GM23248 (cell line): ENCODE measurements at places on chromosomes 3 and 15.

GRCh38 chr3:66592927-66593625 is 92.3 kb upstream of the LRIG1 start:
- DNase-seq: no peak

DNA sequence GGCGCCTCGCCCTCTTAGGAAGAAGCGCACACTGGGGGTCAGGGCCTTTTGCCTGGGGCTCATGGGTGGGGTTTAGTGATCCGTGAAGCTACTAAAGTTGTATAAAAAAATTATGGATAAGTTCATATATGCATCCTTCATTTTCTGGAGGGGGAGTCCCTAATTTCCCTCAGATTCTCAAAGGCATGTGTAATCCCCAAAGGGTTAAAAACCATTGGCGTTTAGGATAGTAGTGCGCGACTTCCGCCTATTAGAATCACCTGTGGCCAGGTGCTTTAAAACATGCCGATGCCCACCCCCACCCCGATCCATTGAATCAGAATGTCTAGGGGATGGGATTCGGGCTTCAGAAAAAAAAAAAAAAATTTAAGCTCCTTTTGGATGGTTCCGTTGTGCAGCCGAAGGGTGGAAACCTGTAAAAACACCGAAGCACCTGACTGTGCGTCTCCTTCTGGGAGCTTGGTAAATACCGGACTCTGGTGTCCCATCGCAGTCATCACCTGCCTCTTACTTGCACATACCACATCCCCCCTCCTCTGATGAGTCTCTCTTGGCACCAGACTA is 570 bp downstream of the APH1B start:
- DNase-seq: peak; percentile 22

GRCh38 chr15:66931768-66932633 is 133.4 kb upstream of the SMAD3 start:
- DNase-seq: peak; percentile 72

GRCh38 chr15:48674876-48675275 is 29.4 kb upstream of the FBN1 start:
- DNase-seq: peak; percentile 76

GRCh38 chr3:160169139-160169976 is 55.9 kb upstream of the C3orf80 start:
- DNase-seq: peak; percentile 96

DNA sequence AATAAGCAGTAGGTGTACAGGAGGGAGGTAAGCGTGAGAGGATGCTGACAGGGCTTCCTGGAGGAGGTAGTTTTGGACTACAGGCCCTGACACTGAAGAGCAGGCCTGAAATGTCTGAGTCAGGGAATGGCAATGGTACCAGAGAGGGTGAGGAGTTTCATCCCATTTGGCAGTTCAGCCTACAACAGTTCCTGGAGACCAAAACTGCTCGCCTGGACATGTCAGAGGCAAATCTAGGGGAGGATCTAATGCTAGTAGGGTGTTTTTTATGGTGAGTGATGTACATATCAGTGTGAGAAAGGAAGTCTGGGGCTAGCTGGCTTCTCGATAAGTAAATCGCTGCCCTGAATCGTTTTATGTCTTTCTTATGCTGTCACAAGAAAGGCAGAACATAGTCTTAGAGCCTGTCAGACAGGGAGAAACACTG is 13.8 kb upstream of the TNFSF10 start:
- DNase-seq: no peak

DNA sequence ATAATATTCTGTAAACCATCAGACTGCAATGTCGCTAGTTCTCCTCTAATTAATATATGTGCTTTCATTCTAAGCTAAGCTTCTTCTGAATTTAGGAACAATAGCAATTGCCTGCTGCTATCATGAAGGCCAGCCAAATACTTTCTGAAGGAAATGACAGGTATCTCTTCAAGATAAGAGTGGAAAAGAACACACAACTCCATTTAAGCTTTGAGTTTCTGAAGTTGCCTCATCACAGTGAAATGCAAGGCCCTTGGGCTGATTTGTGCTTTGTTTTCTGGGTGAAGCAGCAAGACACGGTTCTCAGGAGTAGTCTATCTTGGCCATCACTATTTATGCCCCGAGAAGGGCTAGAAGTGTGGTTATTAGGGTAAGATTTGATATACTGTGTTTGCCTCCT is 6.2 kb downstream of the SLC7A14 start:
- DNase-seq: no peak

GRCh38 chr15:36755341-36756000 is 176.0 kb downstream of the CDIN1 start:
- no peak for DNase-seq

DNA sequence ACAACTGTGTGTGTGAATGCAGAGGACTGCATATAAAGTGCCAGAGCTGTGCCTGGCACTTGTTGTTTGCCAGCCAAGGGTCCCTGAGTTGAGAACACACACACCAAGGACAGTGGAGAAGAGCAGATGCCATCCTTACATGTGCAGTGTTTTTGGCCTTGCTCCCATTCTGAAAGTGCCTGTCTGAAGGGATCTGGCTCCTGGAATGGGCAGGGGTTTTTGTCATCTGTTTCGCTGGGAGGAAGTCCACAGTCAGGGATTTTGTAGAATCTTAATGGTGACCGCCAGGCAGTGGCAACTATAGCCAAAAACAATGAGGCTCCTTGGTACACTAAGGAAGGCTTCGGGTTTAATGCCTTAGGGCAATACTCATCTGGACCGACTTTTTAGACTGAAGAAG is 63.7 kb downstream of the DUT start:
- DNase-seq: no peak

GRCh38 chr3:154275965-154276364 is 48.3 kb downstream of the DHX36 start:
- no peak for DNase-seq

DNA sequence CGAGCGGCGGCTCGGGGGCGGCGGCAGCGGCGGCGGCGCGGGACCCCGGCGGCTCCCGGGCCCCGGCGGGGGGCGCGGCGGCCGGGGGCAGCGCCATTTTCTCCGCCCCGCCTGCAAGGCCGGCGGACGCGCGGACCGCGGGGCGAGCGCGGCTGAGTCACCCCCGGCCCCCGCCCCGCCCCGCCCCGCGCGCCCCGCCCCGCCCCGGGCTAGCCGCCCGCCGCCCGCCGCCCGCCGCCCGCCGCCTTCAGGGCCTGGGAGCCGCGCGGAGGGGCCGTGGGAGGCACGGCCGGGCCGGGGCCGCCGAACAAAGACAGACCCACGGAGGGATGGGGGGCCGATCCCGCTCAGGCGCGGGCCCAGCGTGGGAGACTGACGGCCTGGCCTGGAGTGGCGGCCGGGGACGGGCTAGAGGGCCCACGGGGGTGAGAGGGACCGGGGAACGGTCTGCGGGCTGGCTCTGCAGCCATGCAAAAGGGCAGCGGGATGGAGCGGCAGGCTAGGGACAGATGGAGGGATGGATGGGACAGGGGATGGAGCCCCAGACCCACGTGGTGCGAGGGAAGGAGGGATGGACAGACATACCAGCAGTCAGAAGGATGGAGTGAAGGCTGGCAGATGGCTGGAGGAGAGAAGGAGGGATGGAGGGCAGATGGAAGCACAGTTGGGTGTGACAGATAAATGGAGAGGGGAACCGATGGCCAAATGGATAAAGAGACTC is at the start of gene EIF4E3:
Gene EIF4E3 (minus strand): TSS at position 132 of the 721 bp plus-strand sequence. CDS start 35 bp downstream, at position 97.
- peak; percentile 79 for DNase-seq

GRCh38 chr3:111801693-111802092 is 57.4 kb upstream of the PHLDB2 start:
- DNase-seq: peak; percentile 52

DNA sequence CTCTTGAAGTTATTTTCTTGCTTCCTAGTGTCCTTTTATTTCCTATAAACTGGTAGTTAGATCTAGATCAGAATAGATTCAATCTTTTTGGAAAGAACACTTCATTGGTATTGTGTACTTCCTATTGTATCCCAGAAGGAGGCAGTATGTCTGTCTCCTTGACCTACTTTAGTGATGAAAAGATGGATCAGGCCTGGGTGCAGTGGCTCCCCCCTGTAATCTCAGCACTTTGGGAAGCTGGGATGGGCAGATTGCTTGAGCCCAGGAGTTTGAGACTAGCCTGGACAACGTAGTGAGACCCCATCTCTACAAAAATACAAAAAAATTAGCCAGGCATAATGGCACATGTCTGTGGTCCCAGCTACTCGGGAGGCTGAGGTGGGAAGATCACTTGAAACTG is 12.0 kb downstream of the BSN start:
- DNase-seq: peak; percentile 39

- DNase-seq: no peak
Measured at GRCh38 chr3:115862849-115863248, 239.5 kb downstream of the GAP43 start.

- peak; percentile 7 for DNase-seq
Measured at GRCh38 chr15:98493966-98494511, 154.3 kb upstream of the IGF1R start.

DNA sequence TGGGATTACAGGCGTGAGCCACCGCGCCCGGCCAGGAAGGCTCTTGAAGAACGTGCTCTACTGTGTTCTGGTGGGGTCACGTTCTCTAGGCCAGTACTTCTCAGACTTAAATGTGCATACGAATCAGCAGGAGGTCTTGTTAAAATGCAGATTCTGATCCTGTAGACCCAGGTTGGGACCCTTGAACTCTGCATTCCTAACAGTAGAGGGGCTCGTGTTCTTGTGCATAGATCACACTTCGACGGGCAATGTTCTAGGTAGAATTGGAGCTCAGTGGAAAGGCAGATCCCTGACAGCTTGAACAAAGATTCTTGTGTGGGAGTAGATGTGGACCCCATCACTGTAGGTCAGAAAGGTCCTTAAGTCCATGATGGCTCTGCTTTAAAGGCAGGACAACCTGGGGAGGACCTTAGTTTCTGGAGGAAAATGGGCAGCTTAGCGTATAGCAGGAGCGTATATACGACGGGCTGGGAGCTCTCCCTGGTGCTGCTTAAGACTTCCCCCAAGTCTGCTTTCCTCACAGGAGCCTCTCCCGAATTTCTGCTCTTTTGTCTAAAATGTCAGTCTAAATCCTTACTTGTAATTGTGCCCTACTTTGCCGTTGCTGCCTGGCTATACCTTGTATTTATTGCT is 16.9 kb upstream of the FAM81A start:
- peak; percentile 65 for DNase-seq

- DNase-seq: peak; percentile 50
Measured at GRCh38 chr3:159586571-159587202, 401.9 kb upstream of the IL12A start.

DNA sequence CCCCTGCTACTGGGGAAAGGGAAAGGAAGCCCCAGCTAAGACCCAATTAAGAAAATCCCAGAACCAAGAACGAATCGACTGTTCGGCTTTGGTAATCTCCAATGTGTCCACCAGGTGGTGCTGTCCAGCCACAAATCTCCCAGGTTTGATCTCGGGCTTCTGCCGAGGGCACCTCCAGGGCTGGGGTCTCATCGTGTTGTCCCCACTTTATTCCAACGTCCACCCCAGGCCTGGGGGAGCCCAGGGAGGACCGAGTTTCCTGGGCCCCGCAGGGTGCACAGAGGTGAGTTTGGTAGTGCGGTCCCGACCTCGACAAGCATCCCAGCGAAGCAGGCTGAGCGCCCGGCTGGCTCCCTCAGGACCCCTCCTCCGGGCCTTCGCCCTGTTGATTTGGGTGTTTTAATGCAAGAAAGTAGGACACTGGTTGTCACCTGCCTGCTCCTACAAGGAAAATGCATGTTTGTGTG is 185.1 kb downstream of the GOLGA6L6 start:
- peak; percentile 50 for DNase-seq

DNA sequence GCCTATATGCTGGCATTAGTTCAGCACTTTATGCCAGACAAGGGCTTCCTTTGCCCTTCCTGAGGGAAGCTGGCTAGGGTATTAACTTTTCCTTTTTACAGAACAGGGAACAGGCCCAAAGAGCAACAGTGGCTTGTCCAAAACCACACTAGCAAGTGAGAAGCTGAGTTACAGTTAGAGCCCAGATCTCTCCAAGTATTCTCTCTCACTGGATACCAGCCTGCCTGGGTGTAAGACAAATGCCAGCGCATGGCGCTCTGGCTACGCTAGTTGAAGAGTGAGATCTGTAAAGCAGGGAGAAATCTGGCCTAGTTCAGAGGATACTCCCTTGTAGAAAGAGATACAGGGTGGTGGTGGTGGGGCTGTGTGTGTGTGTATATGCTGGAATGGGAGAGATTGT is 38.4 kb downstream of the RAB11A start:
- DNase-seq: no peak

- peak; percentile 63 for DNase-seq
Measured at GRCh38 chr15:76328958-76329357, 7.6 kb upstream of the ISL2 start.

DNA sequence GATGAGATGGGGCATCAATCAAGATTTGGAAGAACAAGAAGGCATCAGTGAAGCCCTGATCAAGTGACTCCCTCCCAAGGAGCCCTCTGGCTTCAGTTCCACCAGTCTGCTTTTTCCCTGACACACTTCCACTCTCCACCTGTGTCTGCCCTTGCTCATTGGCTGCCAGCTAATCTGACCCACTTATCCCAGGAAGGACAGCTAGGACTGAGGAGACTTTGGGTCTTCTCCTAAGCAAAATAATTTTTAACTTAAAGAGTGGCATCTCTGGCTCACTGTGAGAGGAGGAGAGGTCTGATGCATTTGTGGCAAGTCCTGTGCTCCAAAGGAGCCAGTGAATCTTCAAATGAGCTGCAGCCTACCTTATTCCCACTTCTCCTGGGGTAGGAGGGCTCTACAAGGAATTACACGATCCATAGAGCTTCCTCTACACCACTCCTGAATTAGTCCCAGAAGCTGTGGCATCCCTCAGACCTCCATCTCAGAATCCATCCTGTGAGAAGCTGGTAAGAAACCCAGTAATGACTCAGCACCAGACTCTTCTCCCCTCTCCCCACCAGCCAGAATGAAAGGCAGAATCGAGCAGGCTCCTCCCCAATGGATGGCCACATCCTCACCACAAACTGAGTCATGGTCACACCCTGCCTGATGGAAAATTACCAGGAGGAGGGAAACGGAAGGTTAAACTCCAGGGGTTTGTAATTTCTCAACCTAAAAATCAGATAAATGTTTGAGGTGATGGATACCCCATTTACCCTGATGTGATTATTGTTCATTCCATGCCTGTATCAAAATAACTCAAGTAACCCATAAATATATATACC is 6.3 kb upstream of the PKM start:
- peak; percentile 98 for DNase-seq

- peak; percentile 58 for DNase-seq
Measured at GRCh38 chr15:93072011-93072410, 17.0 kb downstream of the RGMA start.

DNA sequence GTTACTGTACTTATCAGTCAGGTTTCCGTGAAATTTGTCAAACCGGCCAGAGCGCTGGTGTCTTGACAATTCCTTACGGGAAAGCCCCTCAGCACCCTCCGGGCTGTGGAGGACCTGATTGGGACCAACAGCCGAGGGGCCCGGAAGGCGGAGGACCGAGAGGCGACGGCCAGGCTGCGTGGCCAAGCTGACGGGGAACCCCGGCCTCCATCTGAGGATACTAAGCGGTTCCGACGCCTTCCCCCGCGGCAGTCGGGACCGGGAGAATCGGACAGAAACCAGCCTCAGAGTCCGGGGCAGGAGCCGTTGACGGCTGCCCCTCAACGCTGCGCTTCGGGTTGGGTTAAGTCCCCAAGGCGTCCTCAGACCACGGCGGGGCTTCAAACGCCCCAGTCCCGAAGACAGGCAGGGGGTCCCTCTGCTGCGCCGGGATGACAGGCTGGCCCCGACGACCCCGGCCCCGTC is 499 bp downstream of the ALDH1A2 start:
- peak; percentile 12 for DNase-seq

GRCh38 chr3:155079746-155080487 is at the start of gene MME:
Gene MME, plus strand, starts transcription at chr3:155080319. Its CDS starts 3,849 bp downstream, at chr3:155084168.
- peak; percentile 86 for DNase-seq

GRCh38 chr3:105829871-105830622 is 38.8 kb downstream of the CBLB start:
- peak; percentile 61 for DNase-seq
